ENCODE measurements at places on chromosomes 3 and 15.

DNA sequence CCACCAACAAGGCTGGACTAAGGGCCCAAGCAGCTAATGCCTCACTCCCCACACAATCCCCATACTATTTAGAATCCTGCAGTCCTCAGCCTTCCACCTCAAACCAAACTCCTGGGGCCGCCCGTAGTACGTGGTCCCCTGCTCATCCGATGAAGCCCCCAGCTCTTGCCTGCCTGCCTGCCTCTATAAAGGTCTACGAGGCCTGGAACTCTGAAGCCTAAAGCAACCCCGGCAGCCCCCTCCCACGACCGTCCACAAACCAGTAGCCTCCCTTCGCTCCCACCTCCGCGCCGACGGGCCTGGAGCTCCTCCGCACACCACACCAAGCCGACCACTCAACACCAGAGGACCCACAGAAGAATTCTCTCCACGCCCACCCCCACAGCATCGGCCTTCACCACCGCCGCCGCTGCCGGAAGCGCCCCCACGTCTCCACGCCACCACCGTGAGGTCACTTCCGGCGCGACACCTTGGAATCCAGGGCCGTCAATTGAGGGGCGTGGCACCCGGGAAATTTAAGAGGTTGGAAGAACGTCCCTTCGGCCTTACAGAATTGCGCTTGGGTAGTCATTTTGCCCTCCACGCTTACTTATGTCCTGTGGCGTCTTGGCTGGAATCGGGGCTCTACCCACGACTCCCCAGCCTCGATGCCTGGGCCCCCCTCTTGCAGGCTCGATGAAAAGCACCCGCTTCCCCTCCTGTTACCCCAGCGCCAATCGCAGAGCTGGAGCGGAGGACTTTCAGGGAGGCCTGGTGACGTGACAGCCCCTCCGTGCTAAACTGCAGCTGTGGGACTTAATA, at the start of gene EDC3:
Gene EDC3 (minus strand): TSS at position 428 of the 801 bp plus-strand sequence. CDS start 20,900 bp downstream, outside the sequence.
- peak; percentile 75 for DNase-seq

GRCh38 chr3:141707741-141708203, 30.3 kb upstream of the RNF7 start:
- no peak for DNase-seq

DNA sequence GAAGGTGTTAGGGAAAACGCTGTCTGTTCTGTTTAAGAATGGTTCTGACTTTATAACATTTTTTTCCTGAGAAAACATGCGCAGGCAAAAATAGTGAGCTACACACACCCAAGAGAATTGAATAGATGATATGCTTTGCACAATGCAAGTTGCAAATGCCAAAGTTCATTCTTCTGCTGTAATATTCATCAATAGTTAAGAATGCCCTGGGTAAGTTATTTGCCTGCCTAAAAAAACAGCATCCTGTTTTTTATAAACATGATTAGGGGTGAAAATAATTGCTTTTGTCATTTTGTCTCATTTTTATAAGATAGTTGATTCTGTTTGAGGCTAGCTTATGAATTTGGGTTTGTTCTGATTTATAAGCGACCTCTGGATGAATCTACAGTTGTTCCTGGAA, 99.4 kb downstream of the DTWD1 start:
- no peak for DNase-seq

- DNase-seq: no peak
Measured at GRCh38 chr15:76160426-76161152, 100.8 kb downstream of the TMEM266 start.

DNA sequence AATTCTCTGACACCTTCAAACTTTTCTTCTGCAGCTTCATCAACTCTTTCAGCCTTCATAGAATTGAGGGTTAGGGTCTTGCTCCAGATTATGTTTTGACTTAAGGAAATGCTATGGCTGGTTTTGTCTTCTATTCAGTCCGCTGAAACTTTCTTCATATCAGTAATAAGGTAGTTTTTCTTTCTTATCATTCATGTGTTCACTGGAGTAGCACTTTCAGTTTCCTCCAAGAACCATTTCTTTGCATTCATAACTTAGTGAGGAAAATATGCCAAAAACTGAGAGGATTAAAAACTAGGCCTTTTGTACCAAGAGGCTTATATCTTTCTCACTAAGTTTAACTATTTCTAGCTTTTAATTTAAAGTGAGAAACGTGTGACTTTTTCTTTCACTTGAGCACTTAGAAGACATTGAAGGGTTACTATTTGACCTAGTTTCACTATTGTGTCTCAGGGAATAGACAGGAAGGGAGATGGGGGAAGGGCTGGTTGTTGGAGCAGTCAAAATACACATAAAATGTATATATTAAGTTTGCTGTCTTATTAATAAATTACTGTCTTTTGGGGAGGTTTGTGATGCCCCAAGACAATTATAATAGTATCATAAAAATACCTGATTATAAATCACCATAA, 1110.1 kb downstream of the TBL1XR1 start:
- no peak for DNase-seq

DNA sequence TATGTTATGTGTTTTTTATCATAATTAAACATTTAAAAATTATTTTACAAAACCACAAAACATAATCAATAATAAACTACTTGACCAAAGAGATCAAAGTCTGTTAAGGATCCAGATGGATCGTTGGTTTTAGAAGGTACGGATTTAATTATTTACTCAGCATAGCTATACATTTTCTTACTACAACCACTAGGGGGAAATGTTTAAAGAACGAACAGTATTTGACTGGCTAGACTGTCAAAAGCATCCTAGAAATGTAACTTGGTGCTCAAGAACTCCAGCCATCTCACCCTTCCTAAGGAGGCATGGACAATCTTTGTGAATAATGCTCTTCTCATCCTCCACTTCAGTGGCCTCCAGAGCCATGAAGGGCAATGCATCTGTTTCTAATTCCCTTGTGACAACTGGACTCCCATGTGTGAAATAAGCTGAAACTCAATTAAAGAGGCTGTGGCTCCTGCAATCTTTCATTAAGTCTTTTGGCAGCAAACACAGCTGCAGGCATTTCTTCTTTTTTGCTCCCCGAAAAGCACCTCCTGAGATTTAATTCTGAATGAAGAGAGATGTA, 94.7 kb upstream of the TUSC7 start:
- no peak for DNase-seq

DNA sequence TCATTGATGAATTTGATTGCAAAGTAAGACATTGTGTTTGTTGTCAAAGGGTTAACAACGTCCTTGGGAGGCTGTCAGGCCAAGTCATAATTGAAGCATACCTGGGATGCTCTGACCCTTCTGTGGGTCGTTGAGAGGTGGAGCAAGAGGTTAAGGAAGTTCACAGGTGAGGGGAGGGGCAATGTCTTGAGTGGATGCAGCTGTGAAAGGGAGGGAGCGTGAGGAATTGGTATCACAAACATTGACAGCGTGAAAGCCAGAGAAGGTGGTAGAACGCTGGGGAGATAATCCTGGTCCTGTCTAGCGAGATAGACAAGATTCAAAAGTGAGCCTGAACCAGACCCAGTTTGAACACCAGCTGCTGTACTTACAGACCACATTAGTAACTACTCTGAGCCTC, 79.4 kb downstream of the HES1 start:
- no peak for DNase-seq

DNA sequence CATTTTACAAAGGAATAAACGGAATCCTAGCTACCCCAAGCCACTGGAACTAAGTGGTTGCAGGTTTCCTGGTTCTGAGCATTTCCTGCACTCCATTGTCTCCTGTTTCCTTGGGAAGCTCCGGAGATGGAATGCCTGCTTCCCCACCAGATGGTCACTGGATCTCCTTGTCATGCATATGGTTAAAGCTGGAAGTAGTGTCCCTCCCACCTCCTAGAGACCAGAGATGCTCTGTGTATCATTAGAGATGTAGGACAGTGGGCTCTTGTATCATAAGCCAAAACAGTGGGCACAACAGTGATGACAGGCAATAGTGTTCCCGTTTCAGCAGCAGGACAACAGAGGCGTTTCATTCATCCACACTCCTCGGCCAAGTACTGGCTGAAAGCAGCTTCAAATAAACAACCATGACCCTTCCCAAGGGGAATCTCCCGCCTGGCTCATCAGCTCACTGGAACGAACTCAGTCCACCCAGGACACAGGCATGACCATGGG, 136.2 kb upstream of the EIF1B start:
- no peak for DNase-seq

DNA sequence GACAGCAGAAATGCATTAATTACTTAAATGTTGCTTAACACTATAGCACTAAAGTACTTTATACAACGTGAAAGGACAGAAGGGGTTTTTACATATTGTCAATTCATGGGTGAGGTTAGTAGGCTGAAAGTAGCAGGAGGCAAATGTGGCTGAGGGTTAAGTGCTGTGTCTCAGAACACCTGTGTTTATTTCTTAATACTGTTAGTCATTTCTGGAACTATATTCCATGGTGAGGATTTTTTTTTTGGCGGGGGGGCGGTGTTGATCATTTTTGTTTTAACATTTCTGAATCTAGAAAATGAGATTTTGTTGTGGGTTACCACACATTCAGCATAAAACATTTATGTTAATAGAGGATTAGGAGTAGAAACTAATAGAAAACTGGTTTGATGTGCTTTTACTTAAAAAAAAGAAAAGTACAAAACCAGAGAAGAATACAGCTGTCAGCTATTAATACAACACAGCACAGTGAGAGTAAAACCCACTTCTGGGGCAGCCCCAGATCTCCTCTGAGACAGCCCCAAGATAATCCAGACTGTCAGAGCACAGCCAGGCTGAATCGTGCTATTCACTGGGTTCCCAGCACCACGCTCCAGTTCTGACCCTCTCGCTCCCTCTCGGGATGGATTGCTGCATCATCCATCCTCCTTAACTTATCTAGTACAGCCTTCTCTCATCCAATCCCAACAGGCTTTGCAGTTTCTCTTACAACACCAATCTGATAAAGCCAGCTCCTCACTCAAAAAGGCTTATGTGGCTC, 307.7 kb downstream of the TUSC7 start:
- DNase-seq: no peak

- DNase-seq: no peak
Measured at GRCh38 chr15:36814105-36814504, 234.7 kb downstream of the CDIN1 start.

- DNase-seq: no peak
Measured at GRCh38 chr3:66338927-66339326, 118.1 kb downstream of the SLC25A26 start.

DNA sequence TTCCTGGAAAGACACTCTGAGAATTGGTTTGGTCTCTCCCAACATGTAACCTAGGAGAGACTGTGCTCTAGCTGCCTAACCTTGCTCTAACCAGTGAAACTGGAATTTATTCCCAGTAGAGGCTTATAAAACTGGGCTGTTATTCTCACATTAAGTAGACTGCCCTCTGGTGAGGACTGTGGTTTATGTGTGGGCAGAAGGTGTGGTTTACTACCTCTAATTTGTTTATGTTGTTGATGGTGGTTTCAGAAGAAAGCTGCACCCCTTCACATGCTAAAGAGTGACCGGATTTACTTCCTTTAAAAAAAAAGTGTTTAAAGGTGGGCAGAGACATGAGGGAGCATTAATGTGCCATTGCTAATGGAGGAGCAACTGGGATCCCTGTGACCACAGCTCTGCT, 273.2 kb downstream of the MECOM start:
- no peak for DNase-seq

DNA sequence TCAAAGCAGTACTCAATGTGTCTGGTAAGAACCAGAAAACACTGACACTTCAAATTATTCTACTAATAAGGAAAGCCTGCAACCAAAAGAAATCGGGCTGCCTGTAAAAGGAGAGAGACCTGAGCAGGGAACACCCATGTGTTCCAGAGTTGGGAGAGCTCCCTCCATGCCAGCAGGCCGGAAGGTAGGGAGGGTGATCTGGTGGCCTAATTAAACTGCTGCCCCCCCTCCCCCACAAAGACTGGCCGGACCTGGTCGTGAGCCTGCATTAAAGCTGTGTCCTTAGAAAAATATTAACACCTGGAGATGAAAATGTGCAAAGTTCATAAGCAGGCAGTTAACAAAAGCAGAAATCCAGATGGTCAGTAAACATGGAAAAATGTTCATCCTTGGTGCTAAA, 170.6 kb upstream of the BHLHE40 start:
- DNase-seq: no peak

GRCh38 chr15:63080634-63081250, 38.2 kb downstream of the TPM1 start:
- no peak for DNase-seq

DNA sequence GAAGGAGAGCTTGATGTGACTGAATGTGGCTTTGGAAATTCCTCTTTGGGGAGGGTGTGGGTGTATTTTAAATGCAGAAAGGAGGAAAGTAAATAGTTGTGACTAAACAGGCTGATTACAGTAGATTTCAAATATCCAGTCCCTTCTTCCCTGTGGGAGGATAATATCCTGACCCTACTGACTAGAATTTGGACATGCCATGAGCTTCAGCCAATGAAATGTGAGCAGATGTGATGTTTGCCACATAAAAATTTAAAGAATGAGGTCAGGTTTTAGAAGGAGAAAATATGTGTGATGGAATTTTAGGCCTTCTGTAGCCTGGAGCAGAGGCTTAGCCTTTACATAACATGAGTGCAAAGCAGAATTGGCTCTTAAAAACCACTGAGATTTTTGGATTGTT, 1218.9 kb downstream of the ROBO2 start:
- no peak for DNase-seq

- no peak for DNase-seq
Measured at GRCh38 chr3:122081543-122082247, 26.5 kb downstream of the CD86 start.

DNA sequence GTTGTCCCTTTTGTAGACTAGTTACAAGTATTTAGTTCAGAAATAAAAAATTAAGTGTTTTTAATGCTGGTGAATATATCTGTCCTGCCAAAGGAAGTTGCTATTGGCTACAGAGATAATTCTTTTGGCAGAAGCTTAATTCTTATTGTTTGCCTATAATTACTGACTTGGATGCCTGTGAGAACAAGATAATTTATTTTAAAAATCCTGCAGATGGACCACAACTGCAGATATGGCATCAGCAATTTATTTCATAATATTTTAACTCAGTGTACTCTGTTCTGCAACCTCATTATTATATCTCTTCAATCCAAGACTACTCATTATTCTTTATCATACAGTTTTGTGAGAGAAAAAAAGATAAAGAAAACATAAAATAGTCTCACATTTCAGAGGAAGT, 789.8 kb downstream of the NAALADL2 start:
- no peak for DNase-seq

- no peak for DNase-seq
Measured at GRCh38 chr15:43953402-43953801, 126.6 kb downstream of the WDR76 start.
